ENCODE measurements at places on chromosomes 5 and 9.

DNA sequence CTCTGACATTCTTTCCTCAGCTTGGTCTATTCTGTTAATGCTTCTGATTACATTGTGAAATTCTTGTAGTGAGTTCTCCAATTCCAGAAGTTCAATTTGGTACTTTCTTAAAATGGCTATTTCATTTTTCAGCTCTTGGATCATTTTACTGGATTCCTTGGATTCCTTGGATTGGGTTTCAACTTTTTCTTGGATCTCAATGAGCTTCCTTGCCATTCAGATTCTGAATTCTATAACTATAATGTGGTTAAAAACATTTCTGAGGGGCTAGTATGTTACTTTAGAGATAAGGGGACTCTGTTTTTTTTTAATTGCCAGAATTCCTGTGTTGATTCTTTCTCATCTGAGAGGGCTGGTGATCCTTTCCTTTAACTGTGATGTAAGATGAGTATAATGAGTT lies 136.4 kb downstream of the MCTP1 start:
- DNase-seq, result no peak

GRCh38 chr5:35369965-35370790 lies 139.9 kb upstream of the PRLR start:
- no peak for DNase-seq

DNA sequence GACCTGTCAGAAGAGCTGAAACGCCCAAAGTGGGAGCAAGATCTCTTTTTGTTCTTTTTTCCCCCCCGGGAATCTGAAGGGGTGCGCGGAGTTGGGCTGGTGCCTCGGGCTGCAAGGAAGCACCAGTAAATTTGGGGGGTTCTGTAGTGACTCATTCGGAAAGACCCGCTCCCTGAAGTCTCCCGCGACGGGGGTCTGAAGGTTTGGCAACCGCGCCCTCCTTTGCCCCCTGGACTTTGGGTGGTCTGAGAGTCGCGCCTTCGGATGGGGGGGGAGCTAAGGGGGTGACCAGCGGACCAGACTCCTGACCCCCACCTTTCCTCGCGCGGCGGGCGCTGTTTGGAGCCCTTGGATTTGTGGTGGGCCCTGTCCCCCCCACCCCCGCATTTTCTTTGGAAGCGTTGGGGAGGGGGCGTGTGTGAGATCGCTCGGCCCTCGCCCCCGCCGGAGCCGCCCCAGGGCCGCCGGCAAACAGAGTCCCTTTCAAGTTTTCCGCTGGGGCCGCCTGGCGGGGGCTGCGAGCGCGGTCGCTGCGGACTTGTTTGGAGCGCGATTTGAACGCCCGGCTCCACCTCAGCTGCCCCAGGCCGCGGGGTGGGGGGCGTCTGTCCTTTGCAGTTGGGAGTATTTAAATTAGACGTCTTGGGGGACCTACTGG lies 2.0 kb downstream of the CXXC5 start:
- DNase-seq, result peak; percentile 31

- no peak for DNase-seq
These were observed 445.3 kb downstream of the DMRT2 start for GRCh38 chr9:1495282-1496030.

GRCh38 chr9:98781588-98782383 lies 14.6 kb downstream of the ANKS6 start:
- DNase-seq, result no peak

DNA sequence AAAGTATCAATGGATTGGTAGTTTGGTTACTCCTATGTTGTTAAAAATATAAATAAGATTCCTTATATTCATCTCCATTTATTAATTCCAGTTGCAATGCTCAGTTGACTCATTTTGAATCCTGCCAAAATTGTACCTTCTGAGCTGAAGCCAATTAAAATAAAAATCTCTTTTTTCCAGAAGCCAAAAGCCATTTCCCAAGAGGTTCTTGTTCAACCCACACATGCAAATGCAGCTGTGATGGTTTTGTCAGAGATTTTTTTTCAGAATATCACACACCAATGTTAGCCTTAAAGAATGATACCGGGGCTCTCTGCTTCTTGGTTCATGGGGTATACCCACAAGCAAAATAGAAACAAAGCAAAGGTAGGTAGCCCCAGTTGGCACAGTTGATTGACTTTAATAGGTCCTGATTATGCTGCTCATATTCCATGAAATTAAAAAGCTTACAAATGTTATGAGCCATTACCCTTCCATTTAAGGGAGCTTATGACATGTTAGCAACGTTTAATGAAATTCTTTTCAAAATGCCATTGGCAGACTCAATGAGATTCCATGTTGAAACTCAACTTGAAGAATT lies 208.0 kb downstream of the SGCD start:
- DNase-seq, result no peak

DNA sequence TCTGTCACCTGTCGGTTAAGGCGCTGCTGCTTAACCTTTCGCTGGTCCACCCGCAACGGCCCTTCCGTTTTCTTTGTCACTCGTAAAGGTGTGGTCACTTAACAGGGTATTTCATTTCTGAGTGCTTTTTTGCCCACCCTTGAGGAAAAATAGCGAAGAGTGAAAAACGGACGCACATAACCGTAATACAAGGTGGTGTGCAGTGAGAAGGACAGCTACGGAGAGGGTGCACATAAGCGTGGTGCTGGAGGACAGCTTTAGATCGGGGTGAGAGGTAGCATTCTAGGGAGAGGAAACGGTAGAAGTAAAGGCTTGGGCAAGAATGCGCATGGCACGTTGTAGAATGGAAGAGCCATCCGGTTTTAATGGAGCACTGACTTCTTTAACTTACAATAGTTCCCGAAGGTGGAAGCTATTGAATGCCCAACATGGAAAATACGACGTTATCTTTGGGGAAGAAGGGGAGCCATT lies 761 bp downstream of the CCT5 start:
- peak; percentile 55 for DNase-seq

GRCh38 chr5:151139646-151140045 lies 17.9 kb downstream of the ANXA6 start:
- DNase-seq, result no peak

GRCh38 chr9:13568841-13569601 lies 289.5 kb upstream of the MPDZ start:
- DNase-seq, result no peak

- peak; percentile 71 for DNase-seq
These were observed 128.5 kb downstream of the VPS13A start for GRCh38 chr9:77305622-77306400.

DNA sequence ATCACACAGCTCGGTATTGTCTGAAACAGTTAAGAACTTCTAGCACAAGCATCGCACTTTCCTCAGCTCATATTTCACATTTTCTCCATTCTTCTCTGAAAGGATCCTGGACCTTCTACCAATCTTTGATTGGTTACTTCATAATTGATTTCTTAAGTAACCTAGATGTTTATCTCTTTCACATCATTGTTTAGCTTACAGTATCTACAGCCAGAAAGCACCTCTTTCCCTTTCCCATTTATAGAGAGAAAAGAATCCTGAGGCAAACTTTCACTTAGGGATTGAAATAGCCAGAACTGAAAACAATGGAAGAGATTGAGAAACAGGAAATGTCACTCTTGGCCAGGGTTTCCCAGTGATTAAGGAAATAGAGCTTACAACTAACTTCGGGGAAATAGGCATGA lies 2.5 kb downstream of the IL33 start:
- DNase-seq, result peak; percentile 21

DNA sequence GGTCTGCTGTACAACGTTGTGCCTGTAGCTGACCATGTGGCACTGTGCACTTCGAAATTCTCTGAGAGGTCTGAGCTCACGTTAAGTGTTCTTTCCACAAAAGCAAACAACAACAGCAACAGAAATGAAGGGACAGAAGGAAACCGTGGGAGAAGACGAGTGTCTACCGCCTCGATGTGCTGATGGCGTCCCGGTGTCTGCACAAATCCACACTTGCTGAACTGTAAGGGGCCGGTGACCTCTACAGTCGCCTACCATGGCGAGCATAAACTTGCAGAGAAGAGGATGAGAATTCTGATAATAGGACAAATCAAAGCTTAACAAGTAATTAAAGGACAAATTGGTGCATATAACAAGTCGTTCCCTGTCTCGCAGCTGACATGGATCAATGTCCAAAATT lies 114.0 kb downstream of the ADAMTS2 start:
- DNase-seq, result no peak

- no peak for DNase-seq
These were observed 421.7 kb downstream of the CDK5RAP2 start for GRCh38 chr9:120158221-120158620.

DNA sequence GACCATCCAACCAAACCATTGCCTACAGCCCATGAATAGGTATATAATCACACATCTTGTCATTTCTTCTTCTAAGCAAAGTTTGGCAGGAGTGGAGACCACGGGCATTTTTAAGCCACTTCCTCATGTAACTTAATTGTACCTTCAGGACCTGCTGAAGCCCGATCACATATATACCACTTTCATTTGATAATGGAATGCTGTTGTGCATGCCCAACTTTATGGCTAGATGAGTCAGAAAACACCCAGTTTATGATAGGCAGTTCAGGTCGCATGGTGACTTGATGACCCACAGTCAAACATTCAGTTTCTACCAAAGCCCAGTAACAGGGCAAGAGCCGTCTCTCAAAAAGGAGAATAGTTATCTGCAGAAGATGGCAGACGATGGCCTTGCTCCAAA lies 2295.0 kb upstream of the ACO1 start:
- no peak for DNase-seq

DNA sequence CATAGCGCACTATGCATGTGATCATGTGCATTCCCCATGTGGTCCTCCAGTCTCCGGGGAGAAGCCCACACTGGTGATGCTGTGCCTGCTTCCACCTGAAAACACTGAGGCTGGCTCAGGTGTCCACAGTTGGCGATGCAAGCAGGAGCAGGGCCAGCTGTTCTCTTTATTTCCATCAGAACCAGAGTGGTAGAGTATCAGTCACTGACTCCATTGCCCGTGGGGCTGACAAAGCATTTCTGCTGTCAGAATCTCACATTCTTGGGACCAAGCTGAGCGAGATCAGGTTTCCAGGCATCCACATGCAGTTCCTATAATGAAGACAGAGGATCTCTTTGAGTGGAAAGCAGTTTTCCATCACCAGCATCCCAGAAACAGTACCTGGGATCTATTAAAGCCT lies 52.5 kb downstream of the GADD45G start:
- no peak for DNase-seq

All from EH (cell line).